ENCODE measurements at places on chromosomes 12 and 14.

- DNase-seq = no peak
Observed at GRCh38 chr12:27338473-27338872, 5.8 kb downstream of the BMAL2 start.

DNA sequence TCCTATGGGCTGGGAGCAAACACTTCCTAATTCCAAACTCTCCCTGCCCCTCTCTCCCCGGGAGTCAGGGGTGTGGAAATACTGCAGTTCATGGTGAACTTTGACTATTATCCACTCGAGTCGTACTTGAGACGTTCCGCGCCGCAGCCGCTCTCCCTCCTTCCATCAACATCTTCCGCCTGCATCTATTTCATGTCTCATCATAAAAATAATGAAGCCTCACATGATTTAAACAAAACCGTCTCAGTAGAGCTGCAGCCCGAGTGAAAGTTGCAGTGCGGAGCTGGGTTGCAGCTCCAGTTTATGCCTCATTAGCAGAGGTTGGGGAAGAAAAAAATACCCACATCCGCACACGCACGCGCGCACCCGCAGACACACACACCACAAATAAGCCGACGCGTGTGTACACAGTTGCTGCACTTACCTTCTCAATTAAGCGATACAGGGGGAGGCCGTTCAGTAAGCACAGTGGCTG lies 283 bp downstream of the LMO3 start:
- DNase-seq = no peak

GRCh38 chr12:105724641-105725040 lies 394.1 kb downstream of the C12orf75 start:
- DNase-seq = no peak

- no peak for DNase-seq
Observed at GRCh38 chr12:15627995-15628945, 160.9 kb downstream of the EPS8 start.

DNA sequence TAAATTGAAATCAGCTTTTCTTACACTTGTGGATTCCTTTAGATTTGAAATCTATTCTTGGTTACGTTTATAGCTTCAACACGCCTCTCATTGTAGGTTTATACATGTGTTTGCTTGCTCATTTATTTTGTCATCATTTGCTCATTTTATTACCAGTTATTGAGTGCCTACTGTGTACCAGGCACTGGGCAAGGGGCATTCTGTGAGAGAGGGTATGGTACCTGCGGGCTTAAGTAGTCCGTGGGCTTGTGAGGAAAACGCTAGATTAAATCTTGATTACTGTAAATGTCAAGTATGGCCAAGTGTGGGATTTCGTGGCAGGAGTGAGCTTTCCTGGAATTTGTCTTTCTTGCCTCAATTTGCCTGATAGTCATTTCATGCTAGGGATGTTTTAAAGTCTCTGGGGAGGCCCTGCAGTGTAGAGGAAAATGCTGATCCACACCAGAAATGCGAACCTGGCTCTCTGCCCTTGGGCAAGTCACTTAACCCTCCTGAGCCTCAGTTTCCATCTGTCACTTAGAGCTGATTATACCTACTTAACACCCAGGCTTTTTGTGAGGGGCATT lies 92.7 kb downstream of the CACNA1C start:
- DNase-seq = no peak

DNA sequence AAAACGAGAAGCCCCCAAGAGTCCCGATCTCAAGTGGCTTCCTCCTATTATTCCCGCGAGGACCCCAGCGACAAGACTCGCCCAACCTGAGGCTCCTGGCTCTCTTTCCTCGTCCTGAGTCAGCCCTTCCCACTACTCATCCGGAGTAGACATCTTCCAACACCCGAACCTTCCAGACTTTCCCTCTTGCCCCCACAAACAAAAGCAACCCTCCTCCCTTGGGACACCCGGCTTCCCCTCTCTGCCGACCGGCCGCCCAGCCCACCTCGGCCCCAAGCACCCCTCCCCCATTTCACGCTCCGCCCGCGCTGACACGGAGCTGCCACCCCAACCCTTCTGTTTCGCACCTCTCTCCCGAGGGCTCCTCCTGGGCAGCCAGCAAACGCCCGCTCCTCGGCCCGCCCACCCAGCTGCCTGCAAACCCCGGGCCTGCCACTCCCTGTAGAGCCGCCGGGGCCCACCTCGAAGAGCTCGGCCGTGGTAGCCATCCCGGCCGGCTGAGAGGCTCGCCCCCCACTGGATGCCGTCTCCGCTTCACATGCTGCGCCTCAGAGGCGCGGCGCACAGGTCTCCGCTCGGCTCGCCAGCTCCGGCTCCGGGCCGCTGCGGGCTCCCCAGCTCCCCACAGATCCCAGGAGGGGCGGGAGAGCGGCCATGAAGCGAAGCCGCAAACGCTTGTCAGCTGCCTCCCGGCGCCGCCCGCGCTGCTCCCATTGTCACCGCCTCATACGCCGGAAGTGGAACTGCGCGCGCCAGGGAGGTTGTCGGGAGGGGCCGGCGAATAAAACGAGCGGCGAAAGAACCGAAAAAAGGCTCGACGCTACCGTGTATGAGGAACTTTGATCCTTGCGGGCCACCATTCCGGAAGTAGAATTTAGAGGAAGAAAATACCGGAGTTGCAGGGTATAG lies at the start of the genes AP5M1 and EXOC5:
AP5M1 (plus strand) TSS at position 811 of the 909 bp plus-strand sequence. CDS start 344 bp downstream, outside the sequence.
EXOC5 (minus strand) TSS at position 745 of the 909 bp plus-strand sequence; CDS start at position 488, 257 bp downstream.
- DNase-seq = peak; percentile 89

GRCh38 chr14:92475451-92476187 lies 38.0 kb upstream of the RIN3 start:
- no peak for DNase-seq

DNA sequence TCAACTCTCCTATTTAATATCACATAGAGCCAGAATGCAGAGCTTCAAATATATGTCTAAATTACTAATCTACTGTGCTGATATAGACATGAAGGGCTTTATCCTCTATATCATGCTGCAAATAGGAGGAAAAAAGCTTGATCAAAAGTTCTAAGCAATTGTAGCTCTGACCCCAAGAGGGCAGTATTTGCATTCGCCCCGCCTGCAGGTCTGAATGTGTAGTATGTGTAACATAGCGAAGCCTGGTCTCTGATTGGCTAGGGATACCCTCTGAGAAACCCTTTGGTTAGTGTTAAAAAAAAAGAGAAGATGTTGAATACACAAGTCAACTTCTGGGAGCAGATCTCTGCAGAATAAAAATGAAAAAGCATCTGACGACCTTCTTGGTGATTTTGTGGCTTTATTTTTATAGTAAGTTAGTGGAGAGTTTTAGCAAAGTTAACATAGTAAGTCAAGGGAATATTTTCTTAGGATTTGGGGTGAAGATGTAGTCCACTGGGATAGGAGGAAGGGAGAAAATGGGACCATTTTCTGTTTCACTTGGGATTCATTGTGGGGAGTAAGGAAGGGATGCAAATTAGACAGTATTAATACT lies 151.6 kb upstream of the OR4E1 start:
- no peak for DNase-seq

- no peak for DNase-seq
Observed at GRCh38 chr12:80868576-80868975, 69.2 kb downstream of the LIN7A start.

GRCh38 chr12:68612697-68613096 lies 2.0 kb downstream of the RAP1B start:
- DNase-seq = peak; percentile 35

GRCh38 chr12:48194799-48195201 lies 8.3 kb downstream of the OR10AD1 start:
- DNase-seq = no peak
